ENCODE measurements at places on chromosomes 13 and 19.

DNA sequence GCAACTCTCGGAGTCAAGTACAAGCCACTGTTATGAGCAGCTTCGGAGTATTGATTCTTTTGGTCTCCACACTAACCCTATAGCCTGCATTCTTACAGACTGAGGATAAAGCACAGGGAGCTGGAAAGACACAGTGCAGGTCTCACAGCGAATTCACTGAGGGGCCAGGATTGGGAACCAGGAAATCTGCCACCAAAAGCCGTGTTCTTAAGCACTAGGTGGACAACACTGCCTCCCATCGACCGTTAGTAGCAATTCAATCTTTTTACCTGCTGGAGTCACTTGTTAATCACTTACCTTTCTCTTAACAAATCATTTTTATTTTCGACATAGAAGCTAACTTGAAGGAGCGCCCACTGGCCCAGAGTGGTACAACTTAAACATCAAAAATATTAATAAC lies 6.3 kb downstream of the PMIS2 start:
- DNase-seq = no peak

DNA sequence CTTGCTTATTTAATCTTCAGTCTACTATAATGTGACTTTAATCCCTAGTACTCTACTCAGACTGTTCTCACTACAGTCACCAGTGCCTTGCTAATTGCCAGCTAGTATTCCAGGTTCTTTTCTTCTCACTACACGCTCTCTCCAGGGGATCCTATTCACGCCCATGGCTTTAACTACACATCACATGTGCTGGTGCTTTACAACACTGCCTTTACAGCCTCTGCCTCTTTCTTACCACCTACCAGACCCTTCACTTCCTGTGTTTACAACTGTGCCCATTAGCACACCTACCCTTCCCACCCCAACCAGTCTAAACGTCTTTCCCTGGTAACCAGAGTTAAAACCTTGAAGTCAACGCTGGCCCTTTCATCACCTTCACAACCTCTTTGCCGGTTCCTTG lies 249.5 kb downstream of the DNAJC15 start:
- DNase-seq = no peak

- DNase-seq = no peak
These were observed 6.6 kb upstream of the C1QTNF9B start for GRCh38 chr13:23903906-23904280.

- DNase-seq = peak; percentile 51
These were observed 2.4 kb downstream of the GADD45B start for GRCh38 chr19:2478278-2478755.

DNA sequence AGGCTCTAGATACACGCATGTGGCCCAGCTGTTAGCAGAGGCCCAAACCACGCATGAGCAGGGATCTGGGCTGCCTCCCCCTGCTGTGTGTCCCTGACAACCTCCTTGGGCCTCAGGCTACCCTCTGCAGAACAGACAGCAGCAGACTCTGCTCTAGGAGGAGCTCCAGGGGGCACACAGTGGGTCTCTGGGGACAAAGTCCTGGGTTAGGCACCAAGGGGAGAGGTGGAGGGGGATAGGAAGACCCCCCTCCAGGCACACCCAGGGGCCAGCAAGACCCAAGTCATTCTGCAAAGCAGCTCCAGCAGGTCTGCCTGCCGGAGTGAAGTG lies 8.0 kb downstream of the TINCR start:
- DNase-seq = no peak

DNA sequence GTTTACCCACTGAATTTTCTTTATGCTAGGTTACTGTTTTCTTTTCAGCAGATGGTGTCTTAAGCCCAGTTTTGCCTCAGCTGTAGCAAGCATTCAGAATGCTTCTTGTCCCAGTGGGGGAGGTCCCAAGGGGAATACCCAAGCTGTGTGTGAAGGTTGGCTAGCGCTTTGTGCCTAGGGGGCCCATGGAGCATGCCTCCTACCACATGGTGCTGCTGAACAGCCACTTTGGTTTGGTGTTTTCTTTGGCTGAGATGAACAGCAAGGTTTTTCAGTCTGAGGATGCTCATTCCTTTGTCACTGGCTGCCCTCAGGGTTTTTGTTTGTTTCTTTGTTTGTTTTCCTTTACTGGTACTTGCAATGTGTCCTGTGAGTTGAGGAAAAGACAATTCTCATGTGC lies 99.0 kb downstream of the PCDH20 start:
- DNase-seq = no peak

DNA sequence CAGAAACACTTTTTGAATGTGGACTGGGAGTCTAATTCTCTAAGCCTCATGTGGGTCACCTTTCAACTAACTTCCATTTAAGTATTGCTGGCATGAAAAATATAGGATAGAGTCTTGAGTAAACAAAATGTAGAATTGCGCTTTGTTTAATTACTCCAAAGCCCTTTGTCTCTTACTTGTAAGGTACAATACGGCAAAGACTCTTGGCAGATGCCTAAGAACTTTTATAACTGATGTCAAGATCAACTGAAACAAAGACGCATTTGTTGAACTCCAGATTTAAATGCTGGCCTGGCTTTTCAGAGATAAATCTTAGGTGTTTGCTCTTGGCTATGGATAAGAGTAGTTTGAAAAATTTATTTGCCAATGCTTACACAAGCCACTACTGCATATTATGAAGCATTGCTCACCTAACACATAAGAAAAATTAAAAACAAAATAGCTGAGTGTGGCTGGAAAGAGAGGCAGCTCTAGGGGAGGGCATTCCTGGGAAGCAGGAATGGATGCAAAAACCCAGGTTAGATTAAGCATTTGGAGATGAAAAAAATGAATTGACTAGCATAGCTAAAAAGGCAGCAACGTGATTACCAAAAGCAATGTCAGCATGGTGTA lies 107.3 kb upstream of the STARD13 start:
- DNase-seq = no peak

DNA sequence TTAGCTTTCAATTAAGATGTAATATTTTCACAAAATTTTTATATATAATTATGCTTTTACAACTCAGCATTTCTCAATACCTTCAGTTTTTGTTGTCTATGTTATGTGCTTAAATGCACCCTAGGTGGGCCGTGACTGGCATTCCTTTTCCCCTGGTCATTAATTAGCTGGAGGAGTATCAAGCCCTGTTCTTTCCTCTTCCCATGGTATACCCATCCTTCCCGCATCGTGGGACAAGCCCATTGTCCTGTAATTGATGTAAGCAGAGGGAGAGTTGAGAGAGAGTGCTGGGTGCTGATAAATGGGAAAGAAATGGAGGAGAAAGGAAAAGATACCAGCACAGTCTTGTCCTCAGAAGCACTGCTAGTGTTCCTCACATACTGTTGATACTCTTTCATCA lies 591.7 kb downstream of the GPC6 start:
- DNase-seq = no peak

DNA sequence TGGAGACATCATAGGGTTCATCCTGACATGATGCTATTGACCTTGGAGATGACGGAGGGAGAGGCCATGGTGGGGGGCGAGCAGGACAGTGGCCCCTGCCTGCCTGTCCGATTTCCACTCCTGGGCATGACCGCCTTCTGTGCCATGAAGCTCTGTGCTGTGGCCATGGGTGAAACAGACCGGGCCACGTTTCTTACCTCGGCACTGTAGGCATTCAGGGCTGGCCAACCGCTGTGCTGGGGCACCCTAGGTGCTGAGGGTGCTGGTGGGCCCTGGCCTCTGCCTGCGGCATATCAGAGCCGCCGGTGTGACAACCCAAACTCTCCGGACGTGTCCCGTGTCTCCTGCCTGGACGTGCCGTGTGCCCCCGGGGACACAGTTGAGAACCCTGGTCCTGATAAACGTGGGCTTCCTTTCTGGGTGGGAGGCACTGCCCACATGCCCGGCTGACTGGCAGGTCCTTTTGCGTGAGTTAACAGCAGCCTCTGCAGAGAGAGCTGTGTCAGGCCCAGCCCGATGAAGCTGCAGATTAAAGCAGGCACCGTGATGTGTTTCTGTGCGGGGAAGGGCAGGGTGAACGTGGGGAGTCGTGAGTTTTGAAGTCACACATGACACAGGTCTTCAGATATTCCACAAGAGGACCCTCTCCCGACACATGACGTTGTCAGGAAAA lies 46.5 kb downstream of the TMEM255B start:
- no peak for DNase-seq

DNA sequence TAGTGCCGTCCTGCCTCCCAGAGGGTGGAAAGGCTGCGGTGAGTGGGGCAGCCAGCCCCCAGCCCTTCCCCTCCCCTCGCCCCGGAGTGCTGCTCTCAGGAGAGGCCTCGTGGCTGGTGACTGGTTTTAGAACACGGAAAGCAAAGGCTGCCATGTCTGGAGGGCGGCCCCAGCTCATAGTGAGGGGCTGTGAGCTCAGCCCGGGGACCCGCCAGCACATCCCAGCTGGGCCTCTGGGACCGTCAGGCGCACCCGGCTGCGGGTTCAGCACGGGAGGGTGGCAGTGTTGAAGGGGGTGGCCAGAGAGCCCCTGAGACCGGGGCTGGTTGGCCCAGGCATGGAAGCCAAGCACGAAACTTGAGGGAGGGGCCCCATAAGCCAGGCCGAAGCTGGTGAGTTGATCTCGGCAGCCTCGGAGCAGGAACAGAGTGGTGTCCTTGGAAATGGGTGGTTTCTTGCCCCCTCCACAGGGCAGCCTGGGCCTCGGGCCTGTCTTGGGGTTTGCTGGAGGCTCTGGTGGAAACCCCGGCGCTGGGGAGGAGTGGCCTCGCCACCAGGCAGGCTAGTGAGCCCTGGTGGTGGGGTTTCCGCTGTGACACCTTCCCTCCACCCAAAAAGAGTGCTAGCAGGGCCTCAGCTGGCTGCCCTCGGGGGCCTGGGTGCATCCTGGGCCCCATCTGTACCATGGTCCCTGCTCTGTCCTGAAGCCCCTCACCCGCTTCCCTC lies 157.7 kb downstream of the KDM4B start:
- no peak for DNase-seq

GRCh38 chr19:39052243-39052746 lies 19.9 kb upstream of the FBXO27 start:
- DNase-seq = peak; percentile 52

DNA sequence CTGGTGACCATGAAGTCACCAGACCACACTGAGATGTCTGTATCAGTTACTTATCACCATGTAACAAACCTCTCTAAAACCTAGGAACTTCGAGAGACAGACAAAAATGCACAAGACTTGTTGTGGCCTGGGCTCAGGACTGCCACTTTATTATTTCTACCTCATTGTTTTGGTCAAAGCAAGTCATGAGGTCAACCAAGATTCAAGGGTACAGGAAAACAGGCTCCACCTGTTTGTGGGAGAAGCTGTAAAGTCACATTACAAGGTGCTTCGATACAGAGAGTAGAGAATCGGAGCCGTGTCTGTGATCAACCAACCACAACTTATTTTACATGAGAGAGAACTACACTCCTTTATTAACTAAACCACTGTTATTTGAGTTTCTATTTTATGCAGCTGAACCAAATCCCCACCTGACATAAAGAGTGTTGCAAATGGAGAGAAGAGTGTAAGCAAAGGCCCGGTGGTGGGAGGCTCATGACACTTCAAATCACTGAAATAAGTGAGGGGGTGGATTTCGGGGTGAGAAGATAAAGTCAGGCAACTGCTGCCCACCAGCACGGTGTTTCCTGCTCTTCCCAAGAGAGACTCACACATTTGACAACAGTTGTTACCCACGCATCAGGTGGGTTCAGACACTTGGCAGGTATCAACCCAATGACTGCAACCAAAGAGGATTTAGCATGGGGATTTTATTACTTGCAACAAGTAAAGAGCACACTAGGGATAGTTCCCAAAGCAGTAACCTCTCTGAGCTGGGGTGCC lies 39.0 kb upstream of the IGSF23 start:
- DNase-seq = no peak

Measured in effector CD8-positive, alpha-beta T cell (primary cell).